ENCODE measurements at places on chromosomes 12 and 14.

- DNase-seq, result no peak
Measured at GRCh38 chr12:51183349-51183748, 10.4 kb upstream of the TFCP2 start.

DNA sequence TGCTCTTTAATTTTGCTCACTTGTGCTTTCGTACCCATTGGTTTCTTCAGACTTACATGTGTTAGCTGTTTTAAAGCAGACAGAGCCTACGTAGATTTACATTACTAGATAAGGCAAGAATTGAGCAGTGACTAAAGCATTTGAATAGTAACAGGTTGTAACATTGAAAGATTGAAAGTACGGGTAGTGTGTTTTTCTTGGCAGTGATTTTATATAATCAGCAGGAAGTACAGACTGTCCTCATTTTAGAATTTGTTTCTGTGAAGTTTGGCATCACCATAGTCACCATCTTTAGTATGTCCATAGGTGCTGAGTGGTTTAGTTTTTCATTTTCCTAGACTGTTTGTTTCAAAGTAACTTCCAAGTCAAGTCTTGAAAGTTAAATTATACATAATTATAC lies 14.0 kb downstream of the RTRAF start:
- DNase-seq, result no peak

GRCh38 chr14:76089575-76089974 lies 62.1 kb upstream of the GPATCH2L start:
- no peak for DNase-seq

GRCh38 chr14:101132588-101132987 lies 229.1 kb upstream of the RTL1 start:
- DNase-seq, result no peak

GRCh38 chr12:42853370-42854140 lies 264.0 kb upstream of the PRICKLE1 start:
- no peak for DNase-seq

GRCh38 chr12:61384511-61384910 lies 875.7 kb upstream of the USP15 start:
- DNase-seq, result no peak

DNA sequence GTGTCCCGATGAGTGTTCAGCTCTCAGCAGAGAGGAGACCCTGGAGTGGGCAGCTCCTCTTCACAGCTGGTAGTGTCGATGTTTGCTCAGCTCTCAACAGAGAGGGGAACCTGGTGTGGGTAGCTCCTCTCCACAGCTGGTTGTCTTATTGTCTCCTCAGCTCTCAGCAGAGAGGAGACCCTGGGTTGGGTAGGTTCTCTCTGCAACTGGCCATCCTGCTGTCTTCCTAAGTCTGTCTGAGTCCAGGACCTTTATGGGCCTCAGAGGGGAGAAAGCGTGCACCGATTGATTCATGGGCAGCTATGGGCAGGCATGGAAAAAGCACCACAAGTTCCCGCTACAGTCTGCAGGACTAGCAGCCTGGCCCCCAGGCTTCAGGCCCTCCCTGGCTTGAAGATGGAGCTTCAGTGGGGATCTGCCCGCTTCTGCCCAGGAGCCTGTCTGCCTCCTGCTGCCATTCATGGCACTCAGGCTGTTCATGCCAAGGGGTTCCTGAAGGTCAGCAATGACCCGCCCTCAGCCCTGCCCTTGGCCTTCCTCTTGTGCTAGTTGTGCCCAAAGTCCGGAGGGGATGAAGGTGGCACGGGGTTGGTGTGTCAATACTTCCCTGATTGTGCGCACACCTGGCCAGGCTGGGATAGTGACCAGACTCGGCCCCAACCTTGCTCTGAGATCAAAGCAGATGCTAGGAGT lies 224.2 kb downstream of the KCNC2 start:
- no peak for DNase-seq

DNA sequence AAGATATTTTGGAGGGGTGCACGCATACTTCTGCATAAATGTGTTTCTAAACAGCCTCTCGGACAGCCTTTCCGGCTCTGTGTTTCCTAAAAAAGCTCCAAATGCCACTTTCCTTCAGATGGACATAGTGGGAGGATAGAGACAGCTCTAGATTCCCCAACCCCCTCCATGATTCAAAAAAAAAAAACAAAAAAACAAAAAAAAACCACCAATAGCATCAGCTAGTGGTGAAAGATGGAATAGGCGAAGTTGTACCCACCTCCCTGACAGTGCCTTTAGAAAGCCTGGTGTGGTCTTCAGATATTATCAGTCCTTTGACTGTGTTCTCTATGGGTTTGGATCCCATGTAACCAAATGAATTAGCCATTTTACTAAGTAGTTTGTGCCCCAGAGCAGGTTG lies 94.1 kb downstream of the PHETA1 start:
- no peak for DNase-seq

DNA sequence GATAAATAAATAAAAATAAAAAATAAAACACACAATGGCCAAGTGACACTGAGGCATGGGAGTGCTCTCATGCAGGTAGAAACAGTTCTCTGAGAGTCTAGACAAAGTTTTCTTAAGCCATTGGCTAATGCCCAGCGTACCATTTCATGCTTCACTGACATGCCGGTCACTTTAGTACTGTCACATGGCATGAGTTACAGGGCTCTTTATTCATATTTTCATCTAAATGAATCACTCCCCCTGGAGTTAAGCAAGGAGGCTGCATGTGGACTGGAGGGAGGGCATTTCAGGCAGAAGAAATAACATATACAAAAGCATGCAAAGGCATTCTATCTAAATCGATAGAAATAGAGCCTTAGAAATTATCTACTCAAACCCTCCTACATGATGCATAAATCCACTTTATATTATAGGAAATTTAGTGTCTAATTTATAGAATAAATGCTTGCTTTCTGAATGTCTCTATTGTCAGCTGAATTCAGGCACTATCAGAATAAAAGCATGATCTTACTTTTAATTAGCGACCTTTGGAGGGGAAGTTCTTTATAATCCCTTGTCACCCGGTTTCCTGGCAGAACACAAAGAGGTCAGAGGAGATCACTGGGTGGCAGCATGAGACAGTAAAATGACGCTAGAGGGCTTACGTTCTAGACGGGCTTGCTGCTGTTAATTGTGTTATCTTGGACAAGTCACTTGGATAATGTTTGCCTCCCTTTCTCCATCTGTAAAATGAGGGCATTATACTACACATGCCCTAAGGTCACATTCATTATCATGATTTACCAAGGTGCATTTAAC lies 17.5 kb downstream of the DYRK4 start:
- no peak for DNase-seq

DNA sequence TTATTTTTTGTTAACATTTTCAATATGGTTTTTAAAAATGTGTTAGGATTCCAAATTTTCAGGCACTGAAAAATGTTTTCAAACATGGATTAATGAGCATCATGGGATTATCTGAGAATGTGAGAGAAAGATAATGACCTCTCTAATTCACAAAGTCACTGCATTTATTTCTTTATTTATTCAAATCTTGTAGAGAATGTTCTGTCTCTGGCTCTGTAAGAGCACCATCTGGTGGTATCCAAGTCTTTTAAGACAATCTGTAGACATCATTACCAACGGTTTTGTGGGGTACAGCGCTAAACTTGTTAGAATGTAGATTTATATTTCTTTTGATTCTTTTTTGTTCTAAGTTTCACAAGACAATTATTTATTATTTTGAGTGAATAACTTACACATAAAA lies 956.0 kb upstream of the NOVA1 start:
- DNase-seq, result no peak

Measured in esophagus squamous epithelium (tissue), 5 donors.